ENCODE measurements at places on chromosomes 1 and 21.

- DNase-seq = no peak
These were observed 67.3 kb downstream of the STUM start for GRCh38 chr1:226615876-226616275.

DNA sequence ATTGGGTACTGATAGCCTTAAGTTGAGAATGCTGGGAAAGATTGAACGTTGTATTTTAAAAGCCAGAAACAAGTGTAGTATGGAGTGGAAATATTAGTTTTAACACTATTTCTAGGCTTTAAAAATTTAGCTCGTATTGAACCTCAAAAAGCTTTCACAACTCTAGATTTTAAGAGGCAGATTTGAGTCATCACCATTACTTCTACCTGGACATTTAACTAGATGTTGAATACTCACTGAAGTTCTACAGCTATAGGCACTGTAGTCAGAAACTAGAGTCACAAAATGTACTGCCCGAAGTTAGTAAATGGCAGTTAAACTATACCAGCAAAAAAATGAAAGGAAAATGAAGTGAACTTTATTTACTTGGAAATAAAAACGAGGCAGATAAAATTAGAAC lies 96.5 kb downstream of the NEK7 start:
- no peak for DNase-seq

GRCh38 chr1:160935527-160936258 lies 18.9 kb downstream of the ITLN2 start:
- DNase-seq = no peak

DNA sequence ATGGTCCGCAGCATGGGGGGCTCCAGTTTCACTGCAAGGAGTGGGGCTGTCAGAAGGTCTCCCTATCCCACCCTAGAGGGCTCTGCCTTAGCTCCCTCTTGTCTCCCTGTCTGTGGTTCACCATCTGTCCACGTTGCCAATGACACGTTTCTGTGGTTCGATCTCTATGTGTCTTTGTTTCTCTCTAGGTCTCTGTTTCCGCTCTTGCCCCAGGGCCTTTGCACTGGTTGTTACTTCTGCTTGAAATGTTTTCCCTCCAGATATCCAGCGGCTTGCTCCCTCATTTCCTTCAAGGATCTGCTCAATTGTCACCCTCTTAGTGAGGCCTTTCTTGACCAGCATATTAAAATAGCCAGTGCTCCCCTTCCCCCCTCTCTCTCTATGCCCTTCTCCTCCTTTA lies 8.5 kb upstream of the MRPS15 start:
- no peak for DNase-seq

- no peak for DNase-seq
These were observed 130.1 kb upstream of the ERG start for GRCh38 chr21:38628349-38628748.

- DNase-seq = no peak
These were observed 60.7 kb downstream of the H3-3A start for GRCh38 chr1:226123212-226123560.

All from non-pigmented ciliary epithelial cell (primary cell).